Glomerular endothelial cell (primary cell): ENCODE measurements at places on chromosomes 11 and 22.
A peak's percentile ranks its signal among the peaks of the same experiment; 100 is the strongest.

DNA sequence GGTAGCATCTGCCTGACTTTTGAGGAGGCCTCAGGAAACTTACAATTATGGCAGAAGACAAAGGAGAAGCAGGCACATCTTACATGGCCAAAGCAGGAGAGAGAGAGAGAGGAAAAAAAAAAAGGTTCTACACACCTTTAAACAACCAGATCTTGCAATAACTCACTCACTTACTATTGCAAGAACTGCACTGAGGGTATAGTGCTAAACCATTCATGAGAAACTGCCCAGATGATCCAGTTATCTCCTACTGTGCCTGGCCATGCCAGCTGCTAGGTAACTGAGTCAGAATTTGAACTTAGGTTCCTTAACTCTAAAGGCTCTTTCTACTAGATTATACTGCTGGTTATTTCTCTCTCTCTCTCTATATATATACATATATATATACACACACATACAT lies 7.3 kb downstream of the HORMAD2 start:
- no peak for DNase-seq

GRCh38 chr22:32018056-32018455 lies 25.0 kb upstream of the SLC5A1 start:
- no peak for DNase-seq

- DNase-seq: no peak
Observed at GRCh38 chr22:38655519-38656255, 505 bp downstream of the FAM227A start.

DNA sequence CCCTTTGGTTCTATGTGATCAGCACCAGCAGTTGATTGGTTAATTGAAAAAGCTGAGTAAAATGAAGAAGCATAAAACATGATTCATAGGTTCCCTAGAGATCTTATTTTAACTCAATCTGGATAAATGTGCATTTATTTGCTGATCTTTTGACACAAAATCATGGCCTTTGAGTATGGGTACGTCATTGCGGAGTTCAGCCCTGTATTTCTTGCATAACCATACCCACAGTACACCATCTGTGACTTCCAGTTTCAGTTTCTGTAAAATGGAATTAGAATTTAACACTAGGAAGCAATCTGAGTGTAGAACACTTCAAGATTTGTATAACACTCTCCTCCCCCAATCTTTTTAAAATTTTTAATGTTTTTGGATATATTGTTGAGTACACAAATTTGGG lies 358.2 kb downstream of the DDX10 start:
- no peak for DNase-seq

DNA sequence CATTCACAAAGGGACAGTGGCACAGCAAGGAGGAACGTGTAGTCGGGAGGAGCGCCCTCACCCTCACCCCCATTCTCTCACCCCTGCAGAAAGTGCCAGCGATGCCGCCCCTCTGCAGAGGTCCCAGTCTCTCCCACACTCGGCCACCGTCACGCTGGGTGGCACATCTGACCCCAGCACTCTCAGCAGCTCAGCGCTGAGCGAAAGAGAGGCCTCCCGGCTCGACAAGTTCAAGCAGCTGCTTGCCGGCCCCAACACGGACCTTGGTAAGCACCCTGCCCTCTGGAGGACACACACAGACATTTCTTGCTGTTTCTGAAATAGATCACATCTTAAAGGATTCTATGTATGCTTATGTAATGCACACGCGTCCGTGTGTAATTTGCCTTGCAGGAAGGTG lies 34.9 kb downstream of the TBC1D22A start:
- DNase-seq: no peak

DNA sequence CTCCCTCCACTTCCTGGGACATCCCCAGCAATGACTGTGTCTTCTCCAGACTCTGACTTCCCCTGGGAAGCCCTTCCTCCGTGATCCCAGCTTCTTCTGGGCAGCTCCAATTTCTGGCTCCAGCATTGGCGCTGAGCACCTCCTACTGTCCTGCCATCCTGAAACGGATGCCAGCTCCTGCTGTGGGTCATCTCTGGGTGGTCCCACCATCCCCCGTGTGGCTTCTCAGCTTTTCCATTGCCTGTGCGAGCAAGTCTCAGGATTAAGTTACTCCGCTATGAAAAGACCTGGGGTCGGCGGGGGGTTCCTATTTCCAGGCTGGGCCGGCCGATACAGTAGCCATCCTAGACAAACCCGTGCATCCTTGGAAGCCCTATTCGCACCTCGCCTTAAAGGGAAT lies 55.4 kb upstream of the FADD start:
- DNase-seq: no peak

- DNase-seq: no peak
Observed at GRCh38 chr11:134670961-134671370, 258.9 kb upstream of the B3GAT1 start.

DNA sequence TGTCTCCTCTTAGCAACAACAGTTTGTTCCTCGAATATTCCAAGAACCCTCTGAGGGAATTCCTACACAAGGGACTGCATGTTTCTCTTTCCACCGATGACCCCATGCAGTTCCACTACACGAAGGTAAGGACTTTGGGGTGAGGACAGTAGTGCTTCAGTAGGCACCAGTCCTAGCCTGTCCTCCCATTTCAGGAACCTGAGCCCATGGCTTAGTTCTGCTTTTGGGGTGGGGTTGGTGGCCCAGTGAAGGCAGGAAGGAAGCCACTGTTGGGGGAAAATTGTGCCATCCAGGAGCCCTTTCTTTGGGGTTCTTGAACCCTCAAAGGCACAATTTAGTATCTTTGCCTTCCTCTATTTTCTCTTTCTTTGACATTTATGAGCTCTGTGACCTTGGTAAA lies 38.2 kb downstream of the RNF141 start:
- DNase-seq: no peak

- DNase-seq: no peak
Observed at GRCh38 chr11:8323161-8323935, 59.7 kb upstream of the LMO1 start.

GRCh38 chr22:46728470-46728869 lies 9.6 kb downstream of the CERK start:
- DNase-seq: no peak

- DNase-seq: no peak
Observed at GRCh38 chr22:41198027-41198580, 7.0 kb upstream of the L3MBTL2 start.

DNA sequence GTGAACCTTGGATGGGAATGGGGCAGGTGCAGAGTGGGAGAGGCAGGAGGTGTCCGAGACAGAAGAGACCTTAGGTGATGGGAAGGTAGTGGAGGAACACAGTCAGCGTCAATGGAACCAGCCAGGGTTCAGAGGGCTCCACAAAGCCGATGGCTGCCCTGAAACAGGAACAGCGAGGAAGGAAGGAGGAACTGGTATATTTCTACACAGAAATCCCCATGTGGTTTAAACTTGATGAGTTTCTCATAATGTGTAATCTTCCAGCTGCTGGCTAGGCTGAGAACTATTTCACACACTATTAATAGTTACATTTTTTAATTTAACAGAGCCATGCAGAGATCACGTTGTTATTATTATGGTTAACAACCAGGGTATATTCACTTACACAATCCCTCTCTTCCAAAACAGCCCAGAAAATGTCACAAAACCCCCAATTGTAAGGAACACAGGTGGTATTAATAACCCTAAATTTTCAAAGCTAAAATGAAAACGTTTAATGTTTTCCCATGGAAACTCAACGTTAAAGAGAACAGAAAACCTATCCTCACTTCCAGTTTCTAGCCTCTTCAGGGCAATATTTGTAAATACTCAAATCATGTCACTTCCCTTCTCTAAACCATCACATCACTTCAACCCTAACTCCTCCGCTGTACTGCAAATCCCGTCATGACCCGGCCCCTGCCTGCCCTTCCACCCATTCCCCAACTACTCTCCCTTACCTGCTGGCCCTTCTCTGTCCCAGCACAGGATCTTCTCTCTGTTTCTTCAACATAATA lies 74.5 kb upstream of the ARFGAP3 start:
- no peak for DNase-seq

- DNase-seq: no peak
Observed at GRCh38 chr22:44816141-44816540, 63.8 kb downstream of the ARHGAP8 start.

GRCh38 chr11:110600322-110600721 lies 111.9 kb downstream of the ARHGAP20 start:
- no peak for DNase-seq

DNA sequence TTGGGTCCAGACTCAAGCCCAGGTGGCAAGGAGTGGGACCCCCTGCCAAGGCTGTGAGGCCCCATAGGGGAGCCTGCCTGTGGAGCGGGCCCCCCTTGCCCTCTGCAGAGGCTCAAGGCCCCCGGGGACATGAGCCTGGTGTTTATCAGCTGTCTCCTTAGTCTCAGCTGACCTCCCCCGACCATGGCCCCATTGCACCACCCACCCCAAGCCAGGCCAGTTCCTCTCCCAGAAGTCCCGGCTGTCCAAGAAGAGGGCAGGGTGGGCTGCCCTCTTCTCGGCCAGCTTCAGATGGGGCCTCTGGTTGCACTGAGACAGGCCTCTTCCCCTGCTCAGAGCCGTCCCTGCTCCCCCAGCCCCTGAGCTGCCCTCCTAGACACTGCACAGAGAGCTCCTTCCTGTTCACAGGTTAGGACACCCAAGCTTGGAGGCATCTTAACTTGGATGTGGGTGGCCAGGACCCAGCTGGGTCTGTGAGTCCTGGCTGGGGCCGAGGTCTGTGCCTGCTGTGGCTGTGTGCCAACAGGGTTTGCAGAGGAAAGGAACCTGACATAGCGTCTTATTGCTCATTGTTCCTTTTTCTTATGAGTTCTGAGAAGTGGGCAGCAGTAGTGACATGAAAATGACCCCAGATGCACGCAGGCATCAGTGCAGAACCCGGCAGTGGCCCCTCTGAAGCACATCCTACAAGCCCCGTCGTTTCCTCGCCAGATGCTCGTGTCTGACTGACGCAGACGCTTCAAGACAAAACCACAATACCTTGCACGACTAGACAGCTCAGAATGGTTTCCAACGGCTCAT lies 5.4 kb downstream of the TRABD start:
- no peak for DNase-seq

GRCh38 chr11:620201-620600 lies 4.5 kb upstream of the IRF7 start:
- DNase-seq: no peak

GRCh38 chr22:28907311-28908008 lies 24.1 kb downstream of the ZNRF3 start:
- DNase-seq: no peak

DNA sequence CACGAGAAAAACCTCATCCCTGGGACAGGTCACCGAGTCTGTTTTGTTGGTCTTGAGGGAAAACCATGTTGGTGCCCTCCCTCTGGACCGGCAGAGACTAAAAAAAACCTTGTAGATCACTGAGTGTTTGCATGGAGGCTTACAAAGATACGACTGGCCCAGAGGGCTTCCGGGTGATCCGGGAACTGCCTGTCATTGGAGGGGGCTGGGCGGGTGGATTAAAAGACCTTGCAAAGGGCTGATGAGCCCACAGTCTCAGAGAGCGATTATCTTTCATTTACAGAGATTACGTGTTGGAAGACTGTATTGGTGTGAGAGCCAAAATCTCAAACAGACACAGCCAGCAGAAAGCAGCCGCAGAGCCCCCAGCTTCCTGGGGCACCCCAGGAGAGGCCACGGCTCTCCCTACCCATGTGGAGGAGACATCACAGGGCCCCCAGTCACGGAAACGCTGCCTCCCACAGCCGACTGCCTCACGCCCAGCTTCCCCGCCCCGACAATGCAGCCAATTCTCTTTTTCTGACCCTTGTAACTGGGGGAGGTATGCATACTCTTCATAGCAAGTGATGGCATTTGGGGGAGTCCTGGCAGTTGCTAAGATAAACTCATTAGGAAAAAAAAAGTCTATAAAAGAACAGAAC lies 426.4 kb downstream of the CTTN start:
- no peak for DNase-seq

- no peak for DNase-seq
Observed at GRCh38 chr11:123719452-123719851, 22.0 kb downstream of the ZNF202 start.

GRCh38 chr11:3049430-3050243 lies 7.6 kb downstream of the CARS1 start:
- DNase-seq: peak; percentile 60

- no peak for DNase-seq
Observed at GRCh38 chr11:126776119-126776518, 224.5 kb downstream of the KIRREL3 start.

GRCh38 chr11:22304337-22304961 lies 33.7 kb upstream of the SLC17A6 start:
- no peak for DNase-seq

- no peak for DNase-seq
Observed at GRCh38 chr11:27328614-27329013, 34.4 kb downstream of the CCDC34 start.

DNA sequence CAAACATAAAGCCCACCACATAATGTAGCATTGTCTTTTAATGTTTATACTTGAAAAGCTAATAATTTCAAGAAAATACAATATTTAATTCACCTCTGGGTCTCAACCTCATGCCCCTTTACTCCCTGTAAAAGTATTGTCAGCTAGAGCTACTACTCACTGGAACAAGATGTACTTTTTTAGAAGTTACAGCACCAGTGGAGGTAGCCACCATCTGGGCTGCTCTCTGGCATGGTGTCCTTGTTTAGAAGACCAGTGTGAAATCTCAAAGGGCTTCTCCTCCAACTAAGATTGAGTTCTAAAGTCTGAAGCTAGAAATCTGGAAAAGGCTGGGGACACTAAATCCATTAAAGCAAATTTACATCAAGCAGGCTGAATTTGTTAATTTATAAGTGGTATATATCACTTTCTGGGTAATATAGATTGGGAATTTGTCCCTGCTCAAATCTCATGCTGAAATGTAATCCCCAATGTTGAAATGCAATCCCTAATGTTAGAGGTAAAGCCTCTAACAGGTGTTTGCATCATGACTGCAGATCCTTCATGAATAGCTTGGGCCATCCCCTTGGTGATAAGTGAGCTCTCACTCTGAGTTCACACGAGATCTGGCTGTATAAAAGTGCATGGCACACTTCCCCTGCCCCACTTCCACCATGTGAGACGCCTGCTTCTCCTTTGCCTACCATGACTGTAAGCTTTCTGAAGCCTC lies 47.6 kb downstream of the PITPNB start:
- no peak for DNase-seq

DNA sequence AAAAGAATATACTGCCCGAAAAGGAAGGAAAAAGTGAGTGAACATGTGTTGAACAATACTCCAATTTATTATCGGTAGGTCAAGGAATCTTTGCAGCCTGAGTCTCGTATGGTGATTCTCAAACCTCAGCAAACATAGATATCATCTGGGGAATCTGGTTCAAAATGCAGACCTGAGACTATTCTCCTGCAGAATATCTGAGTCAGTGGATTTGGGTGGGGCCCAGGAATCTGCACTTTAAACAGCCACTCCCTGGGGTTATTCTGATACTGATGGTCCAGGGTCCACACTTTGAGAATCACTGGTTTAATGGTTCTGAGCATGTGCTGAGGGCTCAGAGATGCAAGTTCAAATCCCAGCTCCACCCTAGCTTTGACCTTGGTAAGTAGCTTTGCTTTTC lies 53.6 kb upstream of the GRK3 start:
- DNase-seq: no peak

DNA sequence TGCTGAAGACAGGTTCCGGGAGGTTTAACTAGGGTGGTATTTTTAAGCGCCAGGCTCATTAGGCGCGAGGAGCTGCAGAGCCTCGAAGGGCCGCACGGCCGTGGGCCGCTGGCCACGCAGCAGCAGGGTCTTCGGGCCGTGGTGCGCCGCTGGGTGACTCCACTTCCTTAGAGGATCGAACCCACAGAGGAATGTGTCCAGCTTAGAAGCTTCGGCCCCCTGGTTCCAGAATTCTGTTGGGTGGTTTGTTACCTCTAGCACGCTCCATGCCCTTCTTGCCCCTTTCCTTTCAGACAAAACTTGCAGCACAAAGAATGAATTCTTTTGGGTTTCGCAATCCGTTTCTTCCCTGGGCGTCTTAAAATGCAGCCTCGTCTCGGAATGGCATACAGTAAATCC lies 773 bp upstream of the PATL1 start:
- DNase-seq: no peak
